ENCODE measurements at places on chromosomes 2 and 18. TPM values are rescaled to one million over a fixed set of nuclear protein-coding genes. Genes with fewer than 3 reads are reported as not detected.

Gene ATL2
- total RNA-seq = 88.6 TPM

Gene IL1R1
- total RNA-seq = 6.5 TPM

Gene SERPINB12
- total RNA-seq = not detected

- no peak overlapping the region for H3K27ac ChIP-seq
- no peak overlapping the region for H3K4me3 ChIP-seq
- H3K36me3 ChIP-seq = no peaks in the 10 kb centered on the region
- DNase-seq = no peak
- H3K27me3 ChIP-seq = no peaks in the 10 kb centered on the region
These were observed 9.4 kb downstream of the MBD2 start for GRCh38 chr18:54215069-54215468.

DNA sequence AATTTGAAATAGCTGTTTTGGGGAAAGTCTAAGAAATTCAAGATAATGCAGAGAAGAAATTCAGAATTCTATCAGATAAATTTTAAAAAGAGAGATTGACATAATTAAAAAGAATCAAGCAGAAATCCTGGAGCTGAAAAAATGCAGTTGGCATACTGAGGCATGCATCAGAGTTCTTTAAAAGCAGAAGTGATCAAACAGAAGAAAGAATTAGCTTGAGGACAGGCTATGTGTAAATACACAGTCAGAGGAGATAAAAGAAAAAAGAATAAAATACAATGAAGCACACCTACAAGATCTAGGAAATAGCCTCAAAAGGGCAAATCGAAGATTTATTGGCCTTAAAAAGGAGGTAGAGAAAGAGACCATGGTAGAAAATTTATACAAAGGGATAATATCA is 57.1 kb downstream of the CYTIP start:
- H3K27me3 ChIP-seq = no peaks in the 10 kb centered on the region
- no peak overlapping the region for H3K4me3 ChIP-seq
- no peak for DNase-seq
- no peaks in the 10 kb centered on the region for H3K36me3 ChIP-seq
- no peaks in the 10 kb centered on the region for H3K4me1 ChIP-seq

DNA sequence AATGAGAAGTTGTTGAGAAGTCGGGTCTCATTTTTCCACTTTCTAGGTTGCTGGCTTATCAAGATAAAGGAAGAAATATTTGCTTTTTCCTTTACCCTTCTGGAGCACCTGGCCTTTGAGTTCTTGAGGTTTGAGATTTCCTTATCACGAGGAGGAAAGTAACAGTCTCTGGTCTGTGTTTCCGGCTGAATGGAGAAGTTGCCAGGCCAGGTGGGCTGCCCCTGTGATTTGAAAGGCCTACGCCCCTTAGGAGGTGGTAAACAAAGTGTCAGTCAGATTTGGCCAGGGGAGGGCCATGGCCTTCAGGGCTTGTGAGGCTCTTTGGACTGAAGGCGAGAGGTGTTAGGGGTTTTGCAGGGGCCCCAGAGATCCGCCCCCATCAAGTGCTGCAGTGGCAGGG is 156.7 kb upstream of the HAAO start:
- no peak for DNase-seq
- H3K4me3 ChIP-seq = no peak overlapping the region
- no peaks in the 10 kb centered on the region for H3K36me3 ChIP-seq
- no peak overlapping the region for H3K27ac ChIP-seq
- H3K4me1 ChIP-seq = peaks cover 8% of the 10 kb centered on the region

DNA sequence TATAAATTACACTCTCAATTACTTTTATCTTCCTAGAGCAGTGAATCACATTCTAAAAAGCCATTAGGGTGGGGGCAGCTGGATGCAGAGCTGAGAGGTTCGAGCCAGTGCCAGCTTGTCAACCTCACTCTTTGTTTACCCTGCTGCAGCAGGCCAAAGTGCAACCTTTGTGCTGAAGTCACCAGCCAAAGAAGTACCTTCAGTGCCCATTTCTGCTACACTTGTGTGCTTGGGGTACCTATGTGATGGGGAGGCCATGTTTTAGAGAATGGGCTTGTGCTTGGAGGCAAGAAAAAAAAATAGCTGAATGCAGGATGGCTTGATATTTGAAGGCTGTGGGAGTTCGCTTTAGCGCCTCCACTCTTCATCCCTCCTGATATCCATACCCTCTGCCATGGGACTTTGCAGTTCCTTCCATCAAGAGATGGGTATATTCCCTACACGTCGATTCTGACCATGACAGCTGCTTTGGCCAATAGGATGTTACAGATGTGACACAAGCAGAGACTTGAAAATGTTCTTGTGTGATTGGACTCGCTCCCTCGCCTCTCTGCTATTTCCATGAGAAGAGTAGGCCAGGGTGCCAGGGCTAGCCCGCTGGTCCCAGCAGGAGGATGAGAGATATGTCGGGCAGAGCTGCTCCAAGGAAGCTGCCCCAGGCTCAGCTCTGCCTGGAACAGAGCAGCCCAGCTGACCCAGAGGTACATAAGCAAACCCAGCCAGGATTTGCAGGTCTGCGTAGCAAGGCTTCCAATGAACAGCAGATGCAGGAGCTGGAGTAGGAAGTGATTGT is 12.7 kb upstream of the FZD5 start:
- H3K4me3 ChIP-seq = no peak overlapping the region
- DNase-seq = no peak
- no peak overlapping the region for H3K27ac ChIP-seq
- no peaks in the 10 kb centered on the region for H3K4me1 ChIP-seq

All from ovary (tissue), 10 donors.